ENCODE measurements at places on chromosomes 4 and X.

DNA sequence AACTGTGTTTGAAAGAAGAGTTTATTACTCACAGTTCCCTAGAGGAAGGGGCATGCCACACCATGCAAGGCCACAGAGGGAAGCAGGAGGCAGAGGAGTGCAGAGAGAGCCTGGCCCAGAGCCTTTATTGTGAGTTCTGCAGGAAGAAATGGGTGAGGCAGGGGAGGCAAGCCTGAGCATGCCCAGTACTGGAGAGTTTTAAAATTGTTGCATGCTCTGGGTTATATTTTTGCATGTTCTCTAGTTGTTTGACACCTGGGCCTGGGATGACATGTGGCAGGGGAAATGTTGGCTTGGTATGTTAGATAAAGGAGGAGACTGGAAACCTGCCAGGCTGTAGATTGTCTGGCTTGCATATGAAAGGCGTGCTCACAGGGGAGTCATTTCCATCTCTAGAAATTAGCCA, 19.7 kb upstream of the CRMP1 start:
- no peak for DNase-seq

GRCh38 chr4:169823685-169824084, 65.9 kb upstream of the HPF1 start:
- DNase-seq = peak; percentile 87

DNA sequence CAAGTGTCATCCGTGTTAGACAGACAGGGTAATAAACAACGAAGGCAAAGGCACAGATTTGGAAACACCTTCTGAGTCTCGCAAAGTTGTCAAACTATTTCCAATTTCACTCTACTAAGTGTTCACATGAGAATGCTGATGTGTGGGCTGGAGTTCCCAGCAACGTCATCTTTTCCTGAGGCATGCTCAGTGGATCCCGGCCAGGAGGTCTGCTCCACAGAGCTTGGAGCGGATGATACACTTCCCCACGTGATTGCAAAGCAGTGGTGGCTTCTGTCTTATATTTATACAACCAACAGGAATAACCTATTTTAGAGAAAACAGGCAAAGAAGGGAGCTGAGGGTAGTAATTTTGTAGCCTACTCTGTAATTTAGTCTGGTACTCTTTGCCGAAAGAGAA, 40.1 kb upstream of the PDK3 start:
- no peak for DNase-seq

GRCh38 chr4:76950052-76950955, 752 bp downstream of the SEPTIN11 start:
- DNase-seq = peak; percentile 72

DNA sequence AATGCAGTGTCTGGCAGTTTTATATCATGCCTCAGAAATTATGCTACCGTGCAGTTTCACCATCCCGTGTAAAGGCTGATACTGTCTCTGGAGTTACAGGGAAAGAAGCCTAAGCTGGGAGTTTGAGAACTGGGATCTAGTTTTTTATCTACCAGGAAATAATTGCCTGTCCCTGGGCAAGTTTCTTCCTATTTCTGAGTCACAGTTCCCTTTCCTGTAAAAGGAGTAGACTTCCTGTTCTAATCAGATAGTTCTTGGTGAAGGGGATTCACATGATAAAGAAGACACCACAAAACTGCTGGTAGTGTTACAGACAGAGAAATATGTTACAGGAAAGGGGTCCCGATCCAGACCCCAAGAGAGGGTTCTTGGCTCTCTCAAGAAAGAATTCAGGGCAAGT, 17.1 kb downstream of the HERC3 start:
- no peak for DNase-seq

DNA sequence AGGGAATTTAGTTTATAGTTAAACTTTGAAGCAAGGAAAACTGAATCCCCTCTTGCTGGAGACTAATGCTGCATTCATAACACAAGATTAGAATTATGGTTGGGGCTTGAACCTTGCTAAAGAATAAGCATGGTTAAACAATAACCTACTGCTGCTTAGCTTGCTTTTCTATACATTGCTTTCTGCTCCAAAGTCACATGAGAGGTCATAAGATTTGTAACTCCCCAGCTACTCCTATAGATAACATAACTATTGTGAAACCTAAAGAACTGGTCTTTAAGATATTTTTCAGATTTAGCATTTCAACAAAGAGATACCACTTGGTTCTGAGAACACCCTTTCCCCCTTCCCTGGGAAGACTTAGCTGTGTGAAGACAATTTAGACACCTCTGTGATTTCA, 17.1 kb upstream of the HADH start:
- DNase-seq = no peak

DNA sequence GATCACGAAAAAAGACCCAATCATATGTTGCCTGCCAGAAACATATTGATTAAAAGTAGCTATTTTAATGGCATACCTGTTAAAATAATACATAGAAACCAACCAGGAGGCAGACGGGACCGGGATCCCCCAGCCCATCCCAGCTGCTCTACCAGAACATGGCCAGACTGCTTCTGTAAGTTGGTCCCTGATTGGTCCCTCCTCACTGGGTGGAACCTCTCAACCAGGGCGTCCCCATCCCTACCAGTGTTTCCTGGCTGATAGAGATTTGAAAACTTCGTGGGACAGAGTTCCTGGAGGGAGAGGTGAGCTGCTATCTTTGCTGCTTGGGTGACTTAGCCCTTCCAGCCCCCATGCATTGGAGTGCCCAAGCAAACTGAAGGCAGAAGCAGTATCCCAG, 256.2 kb downstream of the TRAM1L1 start:
- no peak for DNase-seq

GRCh38 chr4:21848021-21848420, 100.6 kb downstream of the KCNIP4 start:
- no peak for DNase-seq

DNA sequence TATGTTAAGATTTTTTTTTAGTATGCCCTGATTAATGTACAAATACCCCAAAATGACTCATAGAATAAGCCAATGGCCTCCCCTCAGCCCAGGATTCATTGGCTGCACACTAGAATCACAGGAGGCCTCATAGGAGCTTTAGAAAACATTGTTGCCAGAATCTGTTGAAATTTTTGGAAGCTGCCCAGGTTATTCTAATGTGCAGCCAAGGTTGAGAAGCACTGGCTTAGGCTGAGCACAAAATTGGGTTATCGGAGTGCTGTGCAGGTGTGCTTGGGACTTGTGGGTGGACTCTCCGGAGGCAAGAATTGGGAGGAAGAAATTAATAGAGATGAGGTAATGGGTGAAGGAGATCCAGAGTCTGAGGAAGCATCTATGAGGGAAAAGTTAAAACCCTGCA, 41.3 kb upstream of the VCX start:
- no peak for DNase-seq

- DNase-seq = no peak
Measured at GRCh38 chrX:4661771-4662170, 948.3 kb upstream of the PRKX start.

DNA sequence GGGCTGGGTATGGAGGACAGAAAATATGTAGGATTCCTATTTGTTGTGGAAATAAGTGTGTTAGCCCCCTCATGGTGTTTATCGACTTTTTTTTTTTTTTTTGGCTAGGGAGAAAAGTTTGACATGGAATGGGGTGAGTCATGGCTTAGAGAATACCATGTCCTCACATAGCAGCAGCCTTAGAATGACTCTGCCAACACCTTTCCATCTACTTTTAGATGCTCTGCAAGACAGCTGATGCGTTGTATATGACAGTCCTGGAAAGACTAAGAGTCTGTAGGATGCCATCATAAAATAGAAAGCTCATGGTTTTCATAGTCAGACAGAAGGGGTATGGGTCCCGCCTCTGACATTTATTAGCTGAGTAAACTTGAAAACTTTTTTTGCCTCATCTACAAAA, 37.7 kb downstream of the MTTP start:
- DNase-seq = no peak

DNA sequence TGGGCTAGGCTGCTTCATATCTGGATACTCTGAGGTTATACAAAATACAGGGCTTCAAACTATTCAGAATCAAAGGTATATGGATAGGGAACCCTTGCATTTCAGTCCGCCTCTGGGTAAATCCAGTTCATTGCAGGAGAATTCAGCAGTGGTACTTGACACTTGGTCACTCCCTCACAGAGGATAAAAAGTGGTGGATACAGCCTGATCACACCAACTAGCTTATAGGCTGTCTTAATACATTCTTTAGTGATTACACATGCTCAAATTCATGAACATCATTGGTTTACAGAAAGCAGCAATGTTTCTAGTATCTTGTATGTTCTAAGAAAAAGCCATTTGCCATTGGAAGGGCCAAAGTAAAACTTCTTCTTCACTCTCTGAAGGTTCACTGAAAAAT, 104.8 kb upstream of the PDE5A start:
- no peak for DNase-seq

DNA sequence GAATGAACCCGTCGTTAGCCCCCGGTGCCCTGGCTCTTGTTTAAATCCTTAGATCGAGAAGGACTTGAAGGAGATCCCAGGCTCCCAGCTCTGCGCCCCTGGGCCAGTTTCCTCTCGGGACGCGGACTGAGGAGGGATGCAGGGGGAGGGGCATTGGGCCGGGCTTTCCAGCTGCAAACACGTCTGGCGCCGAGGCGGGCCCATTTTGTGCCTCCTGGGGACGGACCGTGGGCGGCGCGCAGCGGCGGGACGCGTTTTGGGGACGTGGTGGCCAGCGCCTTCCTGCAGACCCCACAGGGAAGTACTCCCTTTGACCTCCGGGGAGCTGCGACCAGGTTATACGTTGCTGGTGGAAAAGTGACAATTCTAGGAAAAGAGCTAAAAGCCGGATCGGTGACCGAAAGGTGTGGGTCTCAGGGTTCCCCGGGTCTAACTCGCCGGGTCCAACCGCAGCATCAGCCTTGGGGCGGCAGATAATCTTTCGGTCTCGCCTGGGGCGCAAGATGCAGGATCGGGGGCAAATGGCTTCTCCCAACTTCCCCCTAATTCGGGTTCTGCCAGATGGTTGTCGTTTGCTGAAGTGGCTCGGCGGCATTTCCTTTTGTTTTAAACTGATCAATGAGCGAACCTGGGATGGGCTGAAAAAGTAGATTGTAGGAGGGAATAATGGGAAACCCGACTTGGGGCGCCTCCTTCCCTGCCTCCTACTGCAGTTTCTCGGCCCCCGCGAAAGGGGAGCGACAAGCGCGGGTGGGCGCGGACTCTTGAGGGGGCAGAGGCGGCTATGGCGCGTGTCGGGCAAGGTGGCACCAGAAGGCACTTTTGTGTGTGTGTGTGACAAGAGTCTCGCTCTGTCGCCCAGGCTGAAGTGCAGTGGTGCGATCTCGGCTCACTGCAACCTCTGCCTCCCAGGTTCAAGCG, 2.9 kb downstream of the PDGFRA start:
- DNase-seq = peak; percentile 58

DNA sequence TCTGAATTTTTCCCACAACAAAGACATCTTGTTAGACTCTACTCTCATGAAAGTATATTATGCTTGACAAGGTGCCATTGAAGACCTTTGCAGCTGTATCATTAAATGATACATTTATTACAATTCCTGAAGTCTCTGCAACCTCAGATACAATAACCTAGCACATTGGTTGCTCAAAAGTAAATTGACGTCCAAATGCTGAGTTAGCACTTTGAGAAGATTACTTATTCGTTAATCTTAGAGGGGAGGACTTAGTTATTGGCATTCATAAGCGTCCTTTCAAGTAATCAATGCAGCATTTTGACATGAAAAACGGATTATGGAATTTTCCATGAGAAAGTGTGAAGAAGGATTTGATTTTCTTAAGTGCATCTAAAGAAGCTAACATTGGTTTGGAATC, 151.6 kb downstream of the ARSF start:
- no peak for DNase-seq

GRCh38 chr4:56653461-56654237, 27.4 kb downstream of the HOPX start:
- DNase-seq = no peak

- DNase-seq = no peak
Measured at GRCh38 chr4:155582971-155583437, 83.6 kb upstream of the GUCY1A1 start.

DNA sequence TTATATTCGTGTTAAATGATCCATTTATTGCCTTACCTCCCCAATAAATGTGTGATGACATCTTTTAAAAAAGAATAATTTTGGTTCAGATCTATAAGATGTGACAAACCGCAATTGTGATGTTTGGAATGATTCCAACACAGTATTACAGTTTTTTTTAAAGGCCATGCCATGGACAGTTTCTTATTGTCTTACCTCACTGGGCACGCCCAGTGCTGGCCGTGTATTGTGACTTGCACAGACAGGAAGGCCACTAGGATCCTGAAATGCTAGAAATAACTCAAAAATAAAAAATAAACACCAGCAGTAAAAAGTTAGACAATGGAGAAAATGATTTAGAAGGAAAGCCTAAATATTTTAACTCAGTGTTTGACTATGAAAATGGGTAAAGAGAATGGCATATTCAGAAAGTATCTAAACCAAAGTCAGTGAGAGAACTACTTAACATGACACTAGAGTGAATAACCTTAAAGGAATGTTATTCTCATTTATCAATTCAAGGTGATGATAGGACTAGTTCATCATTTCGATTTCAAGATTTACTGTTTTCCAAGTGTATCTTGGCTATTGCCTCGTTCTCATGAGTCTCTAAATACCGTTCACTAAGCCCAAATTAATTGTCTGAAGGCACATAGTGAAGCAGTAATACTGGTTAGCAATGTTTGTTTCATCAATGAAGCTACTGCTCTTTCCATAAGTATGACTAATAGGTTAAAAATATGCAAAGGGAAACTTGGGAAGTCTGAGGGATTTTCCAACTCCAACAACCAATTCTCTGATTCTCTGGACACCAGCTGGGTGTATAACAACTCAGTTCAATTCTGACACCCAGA, 46.1 kb upstream of the VEGFC start:
- DNase-seq = no peak

DNA sequence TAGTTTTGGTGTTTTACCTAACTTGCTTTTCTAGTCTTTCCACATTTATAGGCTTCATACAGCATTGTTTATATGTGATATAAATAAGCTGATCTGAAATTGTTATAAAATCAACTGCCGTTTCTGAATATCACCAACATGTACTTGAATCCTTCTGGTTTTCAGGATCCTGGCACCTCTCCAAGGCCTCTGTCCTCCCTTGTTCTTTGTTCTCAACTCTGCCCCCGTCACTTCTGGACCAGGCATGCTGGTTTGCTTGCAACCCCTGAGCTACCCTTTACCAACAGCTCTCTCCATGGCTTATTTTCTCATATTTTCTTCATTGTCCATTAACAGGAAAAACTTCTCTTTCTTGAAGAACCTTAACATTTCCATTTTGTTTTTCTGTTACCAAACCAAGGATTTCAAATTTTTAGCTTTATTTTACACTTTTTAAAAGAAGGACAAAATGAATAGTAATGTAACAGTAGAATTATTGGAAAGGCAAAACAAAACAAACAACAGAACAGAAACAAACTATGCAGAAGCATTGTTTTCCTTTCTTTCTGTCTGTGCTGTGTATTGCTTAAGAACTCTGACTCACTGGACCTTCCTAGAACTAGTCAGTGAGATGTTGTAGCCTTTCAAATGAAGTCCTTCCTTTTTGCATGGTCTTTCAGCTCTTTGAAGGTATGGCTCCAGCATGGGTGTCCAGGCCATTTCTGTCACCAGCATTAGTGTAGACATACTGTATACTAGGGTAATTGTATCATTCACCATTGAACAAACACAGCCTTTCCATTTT, 44.8 kb downstream of the BANK1 start:
- no peak for DNase-seq

Measured in neural progenitor cell (in vitro differentiated cells).